ENCODE measurements at places on chromosomes 1 and 21.

DNA sequence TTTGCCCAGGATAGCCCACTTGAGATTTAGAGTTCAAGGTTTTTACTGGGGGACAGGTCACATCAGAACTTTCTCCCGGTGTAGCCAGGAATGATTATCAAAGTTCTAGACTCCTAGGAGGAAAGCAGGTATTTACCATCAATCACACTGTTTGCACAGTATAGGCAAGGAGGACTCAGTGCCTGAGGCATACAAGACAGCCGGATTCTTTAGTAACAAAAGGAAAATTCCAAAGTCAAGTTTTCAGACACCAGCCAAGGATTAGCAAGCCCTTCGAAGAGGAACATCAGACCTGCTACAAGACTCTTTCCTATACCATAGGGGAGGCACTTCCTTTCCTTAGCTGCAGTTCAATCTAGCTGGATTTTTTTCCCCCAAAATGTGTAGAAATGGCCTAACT, 197.8 kb upstream of the USP25 start:
- DNase-seq: no peak

GRCh38 chr1:192968323-192968722, 90.8 kb downstream of the UCHL5 start:
- DNase-seq: no peak

GRCh38 chr1:45299981-45300668, 26.6 kb upstream of the HPDL start:
- DNase-seq: peak; percentile 46

- no peak for DNase-seq
Observed at GRCh38 chr1:201304126-201304525, 20.8 kb downstream of the PKP1 start.

DNA sequence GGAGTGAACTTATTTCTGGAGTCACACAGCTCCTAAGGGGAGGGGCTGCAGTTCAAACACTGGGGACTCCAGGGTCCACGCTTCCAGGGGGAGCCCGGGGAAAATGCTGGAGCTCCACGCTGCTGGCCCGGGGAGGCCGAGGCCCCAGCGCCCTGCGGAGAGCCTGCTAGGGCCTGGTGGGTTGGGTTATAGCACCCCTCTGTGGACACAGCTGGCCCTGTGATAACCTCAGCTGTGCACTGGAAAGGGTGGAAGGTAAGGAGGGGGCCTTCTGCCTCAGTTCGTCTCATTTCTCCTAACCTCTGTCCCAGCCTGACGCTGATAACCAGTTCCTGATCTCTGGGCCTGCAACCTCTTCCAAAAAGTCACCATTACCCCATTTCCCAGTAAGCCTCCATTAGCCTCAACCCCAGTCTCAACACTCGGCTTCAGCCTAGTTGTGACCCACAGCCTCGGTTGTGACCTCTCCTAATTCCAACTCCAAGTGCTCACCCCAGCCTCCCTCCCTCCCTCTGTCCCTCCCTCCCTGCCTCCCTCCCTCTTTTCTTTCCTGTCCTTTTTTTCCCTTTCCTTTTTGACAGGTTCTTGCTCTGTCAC, 7.1 kb downstream of the NBL1 start:
- DNase-seq: peak; percentile 65

GRCh38 chr1:193806079-193807048, 620.0 kb upstream of the B3GALT2 start:
- DNase-seq: no peak

GRCh38 chr1:44594871-44595735, 79.2 kb downstream of the TMEM53 start:
- peak; percentile 88 for DNase-seq

GRCh38 chr1:231099996-231100767, 60.1 kb upstream of the FAM89A start:
- DNase-seq: no peak

- no peak for DNase-seq
Observed at GRCh38 chr1:204468206-204468605, 26.4 kb downstream of the PIK3C2B start.

GRCh38 chr1:227234998-227235405, 83.3 kb downstream of the CDC42BPA start:
- peak; percentile 12 for DNase-seq

DNA sequence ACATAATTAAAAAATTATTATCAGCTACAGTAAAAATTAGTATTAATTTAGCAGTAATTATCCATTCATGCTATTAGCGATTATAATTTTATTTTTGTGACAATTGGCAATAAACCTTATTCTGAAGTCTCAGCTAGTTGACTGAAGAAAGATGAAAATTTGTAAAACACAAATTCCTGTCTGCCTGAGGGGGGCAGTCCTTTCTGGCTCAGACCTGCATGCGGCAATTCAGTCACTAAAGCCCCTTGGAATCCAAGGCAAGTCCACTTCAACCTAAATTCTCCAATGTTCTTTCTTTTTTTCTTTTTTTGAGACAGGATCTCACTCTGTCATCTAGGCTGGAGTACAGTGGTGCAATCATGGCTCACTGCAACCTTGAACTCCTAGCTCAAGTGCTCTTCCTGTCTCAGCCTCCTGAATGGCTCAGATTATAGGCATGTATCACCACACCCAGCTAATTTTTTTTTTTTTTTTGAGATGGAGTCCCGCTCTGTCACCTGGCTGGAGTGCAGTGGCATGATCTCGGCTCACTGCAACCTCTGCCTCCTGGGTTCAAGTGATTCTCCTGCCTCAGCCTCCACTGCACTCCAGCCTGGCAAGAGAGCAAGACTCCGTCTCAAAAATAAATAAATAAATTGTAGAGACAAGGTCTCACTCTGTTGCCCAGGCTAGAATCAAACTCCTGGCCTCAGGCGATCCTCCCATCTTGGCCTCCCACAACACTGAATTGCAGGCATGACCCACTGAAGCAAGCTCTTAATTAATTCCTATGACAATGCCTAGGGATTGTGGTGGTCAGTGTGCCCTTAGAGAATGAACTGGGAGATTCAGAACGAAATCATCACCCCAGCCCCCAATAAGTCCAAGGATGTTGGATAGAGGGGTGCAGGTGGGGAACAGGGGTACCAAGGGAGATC, 24.2 kb upstream of the ITPKB start:
- DNase-seq: no peak

DNA sequence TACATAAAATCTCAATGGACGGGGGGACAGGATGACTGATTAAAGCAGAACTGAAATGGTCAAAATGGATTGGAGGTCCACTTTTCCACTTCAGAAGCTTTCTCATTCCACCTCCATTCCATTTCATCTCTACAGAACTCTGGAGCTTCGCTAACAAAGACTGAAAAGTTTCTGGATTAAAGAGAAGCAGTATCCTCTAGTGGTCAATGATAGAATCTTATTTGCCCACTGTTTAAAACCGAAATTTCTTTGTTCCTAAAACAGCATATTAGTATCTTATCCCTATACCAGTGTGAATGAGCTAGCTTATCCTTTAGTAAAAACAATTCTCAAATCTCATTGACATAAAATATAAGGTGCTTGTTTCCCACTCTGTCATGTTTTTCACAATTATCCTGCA, 890.6 kb downstream of the KCNT2 start:
- DNase-seq: no peak

DNA sequence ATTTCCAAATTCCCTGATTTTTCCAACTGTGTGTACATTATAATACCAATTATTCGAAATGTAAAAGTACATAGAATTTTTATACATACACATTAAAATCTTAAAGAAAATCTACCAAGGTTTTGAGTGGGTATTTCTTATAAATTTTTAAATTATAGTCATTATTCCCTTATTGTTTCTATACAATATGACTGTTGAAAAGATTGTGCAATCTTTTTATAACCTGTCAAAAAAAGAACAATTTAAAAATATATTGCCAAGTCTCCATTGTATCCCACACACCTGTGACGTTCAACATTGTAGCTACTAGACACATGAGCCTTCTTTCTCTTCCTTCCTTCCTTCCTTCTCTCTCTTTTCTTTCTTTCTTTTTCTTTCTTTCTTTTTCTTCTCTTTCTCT, 473.2 kb upstream of the CHRM3 start:
- no peak for DNase-seq

DNA sequence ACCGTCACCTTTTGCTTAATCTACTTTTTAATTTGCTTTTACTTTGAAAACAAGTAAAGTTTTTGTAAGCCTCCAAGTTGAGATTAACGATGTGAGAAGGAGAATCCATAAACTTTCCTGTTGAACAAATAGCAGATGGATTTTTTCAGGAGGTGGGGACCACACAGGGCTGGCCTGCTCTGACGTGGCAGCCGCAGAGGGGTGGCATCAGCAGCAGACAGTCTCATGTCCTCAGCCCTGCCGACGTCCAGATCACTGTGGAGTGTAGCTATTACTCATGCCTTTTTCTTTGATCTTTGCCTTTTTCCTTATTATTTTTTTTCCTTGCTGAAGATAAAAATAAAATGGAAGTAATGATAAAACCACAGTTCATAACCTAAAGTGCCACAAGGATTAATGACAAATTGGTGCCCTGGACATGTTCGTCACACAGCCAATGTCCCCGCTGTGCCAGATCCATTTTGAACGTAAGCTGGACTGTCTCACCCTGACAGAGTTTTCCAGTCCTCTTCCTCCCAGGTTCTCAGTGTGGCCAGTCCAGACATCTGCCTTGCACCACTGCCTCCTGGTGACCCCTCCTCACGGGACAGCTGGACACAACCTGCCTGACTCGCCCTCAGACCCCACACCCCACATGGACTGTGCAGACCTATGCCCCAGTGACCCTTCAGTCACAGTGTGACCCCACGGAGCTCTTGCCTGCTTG, 15.4 kb upstream of the ZBTB21 start:
- no peak for DNase-seq

DNA sequence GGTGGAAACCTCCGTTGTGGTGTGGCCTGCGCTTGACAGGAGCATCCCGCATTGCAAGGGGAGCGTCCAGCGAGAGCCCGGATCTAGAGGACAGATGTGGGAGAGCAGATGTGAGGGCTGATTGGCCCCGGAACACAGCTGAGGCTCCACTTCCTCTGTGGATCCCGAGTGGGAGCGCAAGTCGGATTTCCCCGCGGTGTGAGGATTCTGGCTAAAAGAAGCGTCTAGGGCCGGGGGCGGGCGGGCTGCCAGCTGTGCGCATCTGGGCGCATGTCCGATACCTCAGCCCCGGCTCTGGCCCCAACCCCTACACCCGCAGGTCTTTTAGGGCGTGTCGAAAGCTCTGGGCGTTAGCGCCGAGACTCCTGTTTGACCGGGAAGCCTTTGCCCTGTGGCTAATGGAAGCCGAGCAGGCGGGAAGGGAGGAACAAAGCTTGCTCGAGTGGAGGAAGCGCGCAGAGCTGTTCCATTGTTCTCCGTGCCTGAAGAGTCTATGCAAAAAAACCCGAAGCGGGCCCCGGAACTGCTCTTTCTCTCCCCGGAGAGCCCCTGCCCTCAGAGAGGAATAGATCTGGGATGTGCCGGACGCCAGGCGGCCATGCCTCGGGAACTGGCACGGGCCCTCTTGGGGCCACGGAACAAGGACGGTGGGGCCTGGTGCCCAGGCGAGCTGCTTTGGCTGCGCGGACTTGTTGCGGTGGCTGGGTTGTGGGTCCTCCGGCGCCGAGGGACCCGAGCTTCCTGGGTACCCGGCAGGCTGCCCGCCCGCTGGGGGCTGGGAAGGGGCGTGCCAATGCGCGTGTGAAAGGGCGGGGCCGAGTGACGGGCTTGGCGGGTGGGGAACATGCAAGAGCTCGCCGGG, 111.1 kb downstream of the NAV1 start:
- no peak for DNase-seq

GRCh38 chr1:2273401-2274090, 45.4 kb downstream of the SKI start:
- DNase-seq: no peak

DNA sequence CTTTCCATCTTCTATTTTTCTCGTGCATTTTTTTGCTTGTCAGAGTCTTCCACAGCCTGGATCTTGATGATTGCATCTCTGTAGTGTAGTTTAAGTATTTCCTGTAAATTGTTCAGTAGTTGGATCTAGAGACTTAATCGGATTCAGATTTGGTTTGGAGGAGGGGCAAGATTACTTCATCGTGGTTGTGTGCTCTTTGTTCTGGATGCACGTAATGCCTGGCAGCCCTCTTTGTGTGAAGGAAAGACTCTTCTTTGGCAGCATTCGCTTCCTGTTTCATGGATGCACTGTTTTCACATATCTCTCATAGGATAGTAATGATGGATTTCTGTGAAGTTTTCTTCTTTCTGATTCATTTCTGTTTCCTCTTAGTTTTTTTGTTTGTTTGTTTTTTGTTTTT, 14.2 kb downstream of the SEMA4A start:
- no peak for DNase-seq

DNA sequence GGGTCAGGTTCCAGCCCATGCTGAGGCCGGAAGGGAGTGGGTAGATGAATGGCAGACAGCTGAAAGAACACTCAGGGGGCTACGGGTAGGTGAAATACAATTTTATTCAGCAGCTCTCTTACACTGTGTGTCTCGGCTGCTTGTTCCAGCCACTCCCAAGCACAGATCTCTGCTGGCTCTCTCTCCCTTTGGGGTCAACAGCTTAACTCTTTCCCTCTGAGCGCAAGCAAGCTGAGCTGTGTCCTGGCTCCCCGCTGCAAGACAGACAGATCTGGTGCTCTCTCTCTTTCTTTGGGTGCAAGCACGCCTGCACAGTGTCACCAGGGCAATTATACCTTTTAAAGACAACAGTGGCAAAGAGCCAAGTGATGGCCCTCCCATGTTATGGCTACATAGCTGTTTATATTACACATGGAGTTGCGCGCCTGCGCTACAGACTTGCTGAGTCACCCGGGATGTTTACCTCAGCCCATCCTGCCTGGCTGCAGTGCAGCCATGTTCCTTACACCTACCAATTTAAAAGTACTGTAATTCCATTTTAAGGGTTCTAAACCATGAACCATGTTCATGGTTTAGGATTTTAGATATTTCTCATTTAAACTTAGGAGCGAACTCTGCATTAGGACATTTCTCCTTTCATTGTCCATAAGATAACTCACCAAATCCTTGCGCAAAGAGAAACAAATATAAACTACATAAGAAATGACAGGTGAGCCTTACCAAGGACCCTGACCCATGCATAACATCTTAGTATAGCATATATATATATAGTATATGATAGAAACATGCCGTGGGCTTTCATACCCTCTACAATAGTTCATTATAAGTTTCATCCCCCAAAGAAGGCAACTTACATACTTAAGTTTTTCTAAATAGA, 396.5 kb downstream of the SMYD3 start:
- DNase-seq: no peak

DNA sequence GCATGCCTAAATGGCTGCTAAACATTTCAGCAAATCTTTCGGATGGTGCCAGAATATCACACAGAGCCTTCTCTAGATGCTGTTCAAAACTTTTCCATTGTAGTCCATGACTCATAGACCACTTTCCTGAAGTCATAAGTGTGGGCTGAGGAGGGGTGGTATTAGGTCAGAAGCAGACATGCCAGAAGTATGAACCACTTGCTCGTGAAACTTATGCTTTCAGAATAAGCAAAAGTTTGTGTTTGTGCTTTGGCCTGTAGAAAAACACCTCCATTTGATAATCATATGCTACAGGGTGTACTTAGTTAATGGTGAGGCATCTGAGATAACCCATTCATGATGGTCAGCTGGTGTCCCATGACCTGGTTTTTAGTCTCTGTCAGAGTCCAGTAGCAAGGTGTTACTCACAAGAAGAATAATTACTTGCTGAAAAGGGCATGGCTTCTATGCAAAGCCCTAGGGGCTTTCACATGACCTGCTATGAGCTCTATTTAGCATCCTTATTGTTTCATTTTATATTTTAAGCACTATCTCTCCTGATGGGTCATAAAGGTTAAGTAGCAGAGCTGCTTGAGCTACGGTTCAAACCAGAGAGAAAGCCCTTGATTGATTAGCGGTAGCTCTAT, 183.1 kb upstream of the IVNS1ABP start:
- peak; percentile 11 for DNase-seq

GRCh38 chr1:230868736-230869385, 540 bp upstream of the C1orf198 start:
- peak; percentile 37 for DNase-seq
